ENCODE measurements at places on chromosomes 3 and 15.

- peak; percentile 51 for DNase-seq
These were observed 588 bp upstream of the VIPR1 start for GRCh38 chr3:42501681-42502428.

DNA sequence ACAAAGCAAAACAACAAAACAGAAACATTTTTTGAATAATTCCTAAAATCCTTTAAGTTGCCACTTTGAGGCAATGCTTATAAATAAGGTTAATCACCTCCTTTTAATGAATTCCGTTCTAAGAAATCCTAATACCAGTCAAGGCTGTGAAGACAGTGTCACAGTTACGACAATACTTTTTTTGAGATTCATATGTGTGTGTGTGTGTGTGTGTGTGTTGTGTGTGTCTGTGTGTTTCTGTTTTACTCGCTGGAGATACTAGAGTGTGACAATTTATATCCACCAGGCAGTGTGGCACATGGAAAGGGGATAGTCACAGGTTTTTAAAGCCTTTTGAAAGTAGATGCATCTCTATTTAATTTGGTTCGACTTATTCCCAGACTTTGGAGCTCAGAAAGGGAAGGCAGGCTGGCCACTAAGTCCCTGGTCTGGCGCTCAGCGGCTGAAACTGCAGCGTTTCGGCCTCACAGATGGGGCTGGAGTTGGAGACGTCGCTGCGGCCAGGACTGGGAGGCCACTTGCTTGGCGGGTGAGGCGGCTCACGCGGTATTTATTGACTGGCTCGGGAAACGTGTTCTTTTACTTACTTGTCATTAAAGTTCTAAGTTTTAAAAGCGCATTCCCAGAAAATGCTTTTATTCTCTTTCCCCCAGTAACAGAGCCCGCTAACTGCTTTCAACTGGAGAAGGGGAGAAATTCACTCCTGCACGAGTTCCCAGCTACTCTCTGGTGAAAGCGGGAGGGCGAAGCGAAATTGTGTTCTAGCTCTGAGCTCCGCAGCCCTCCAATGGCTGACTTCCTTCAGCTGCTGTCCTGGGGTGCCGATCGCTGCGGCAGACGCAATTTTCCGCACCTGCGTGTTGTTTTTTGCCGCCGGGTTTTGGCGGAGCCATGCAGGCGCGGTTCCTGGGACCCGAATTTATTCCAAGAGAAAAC, 13.7 kb downstream of the ZIC1 start:
- no peak for DNase-seq

- DNase-seq, result peak; percentile 41
These were observed 12.9 kb downstream of the OCA2 start for GRCh38 chr15:28086175-28086703.

GRCh38 chr3:47541583-47542108, 28.1 kb upstream of the ELP6 start:
- no peak for DNase-seq

DNA sequence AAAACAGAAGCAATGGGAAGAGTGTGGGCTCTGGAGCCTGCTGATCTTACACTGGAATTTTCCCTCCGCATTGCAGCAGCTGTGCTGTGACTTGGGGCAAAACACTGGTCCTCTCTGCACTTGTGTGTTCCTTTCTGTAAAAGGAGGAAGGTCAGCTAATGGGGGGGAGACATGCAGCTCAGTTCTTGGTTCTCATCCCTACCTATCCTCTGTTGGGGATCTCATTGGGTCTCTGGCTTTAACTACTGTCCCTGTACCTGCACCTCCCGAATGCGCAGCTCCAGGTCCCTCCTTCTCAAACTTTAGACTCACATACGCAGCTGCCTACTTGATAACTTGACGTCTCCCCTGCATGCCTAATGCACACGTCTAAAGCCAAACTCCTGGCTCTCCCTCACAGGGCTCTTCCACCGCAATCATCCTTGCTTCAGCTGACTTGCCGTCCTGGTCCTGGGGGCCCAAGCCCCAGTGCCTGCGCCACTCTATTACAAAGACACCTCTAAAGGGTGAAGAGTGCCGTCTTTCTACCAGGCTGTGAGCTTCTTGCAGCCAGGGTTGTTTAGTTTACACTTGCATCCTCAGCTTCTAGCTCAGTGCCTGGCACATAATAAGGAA, 5.9 kb upstream of the TMEM44 start:
- DNase-seq, result no peak

DNA sequence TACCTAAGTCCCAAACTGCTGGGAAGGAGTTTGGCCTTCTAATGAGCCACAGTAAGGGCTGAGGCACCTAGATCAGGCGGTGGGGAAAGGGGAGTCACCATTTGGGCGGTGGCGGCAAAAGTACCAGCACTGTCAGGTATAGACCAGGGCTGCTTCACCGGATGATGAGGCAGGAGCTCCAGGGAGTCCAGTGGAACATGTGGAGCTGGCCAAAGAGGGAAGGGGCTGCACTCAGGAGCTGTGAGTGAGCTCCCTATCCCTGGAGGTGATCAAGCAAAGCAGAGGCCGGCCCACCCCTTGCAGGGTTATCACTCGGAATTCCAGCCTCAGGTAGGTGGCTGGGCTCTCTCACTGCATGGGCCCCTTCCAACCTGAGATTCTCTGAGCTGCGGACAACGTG, 108.4 kb downstream of the SEC22A start:
- no peak for DNase-seq

DNA sequence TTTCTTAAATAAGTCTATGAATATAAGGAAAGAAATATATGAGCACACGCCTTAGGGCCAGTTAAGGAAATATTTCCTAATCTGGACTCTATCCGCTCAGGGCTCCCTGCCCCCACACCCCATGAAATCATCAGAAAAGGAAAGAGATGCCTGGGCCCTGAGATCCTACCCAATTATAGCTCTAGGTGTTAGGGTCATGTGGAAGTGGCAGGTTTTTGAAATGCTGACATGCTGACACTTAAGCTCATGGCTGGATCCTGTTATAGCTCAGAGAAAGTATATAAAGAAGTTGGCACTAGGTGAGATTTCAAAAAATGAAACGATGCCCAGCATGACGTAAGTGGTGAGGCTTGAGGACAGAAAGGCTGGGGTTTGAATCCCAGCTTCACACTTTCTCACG, 43.5 kb upstream of the AKAP13 start:
- DNase-seq, result no peak

DNA sequence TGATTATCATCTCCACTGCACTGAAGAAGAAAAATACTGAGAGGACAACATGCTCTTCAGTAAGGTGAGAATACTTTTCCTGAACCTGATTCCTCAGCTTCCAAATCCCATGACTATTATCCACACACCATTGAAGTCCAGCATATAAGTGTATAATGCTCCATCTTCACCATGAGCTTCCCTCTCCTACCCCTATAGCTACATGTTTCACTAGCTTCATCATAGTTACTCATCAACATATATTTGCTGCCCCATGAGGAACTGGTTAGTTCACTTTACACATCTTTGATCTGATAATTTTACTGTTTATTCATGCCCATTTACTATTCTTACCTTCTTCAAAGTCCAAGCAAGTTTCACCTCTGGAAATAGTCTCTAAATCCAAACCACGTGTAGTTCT, 908.5 kb upstream of the SEMA6D start:
- no peak for DNase-seq

DNA sequence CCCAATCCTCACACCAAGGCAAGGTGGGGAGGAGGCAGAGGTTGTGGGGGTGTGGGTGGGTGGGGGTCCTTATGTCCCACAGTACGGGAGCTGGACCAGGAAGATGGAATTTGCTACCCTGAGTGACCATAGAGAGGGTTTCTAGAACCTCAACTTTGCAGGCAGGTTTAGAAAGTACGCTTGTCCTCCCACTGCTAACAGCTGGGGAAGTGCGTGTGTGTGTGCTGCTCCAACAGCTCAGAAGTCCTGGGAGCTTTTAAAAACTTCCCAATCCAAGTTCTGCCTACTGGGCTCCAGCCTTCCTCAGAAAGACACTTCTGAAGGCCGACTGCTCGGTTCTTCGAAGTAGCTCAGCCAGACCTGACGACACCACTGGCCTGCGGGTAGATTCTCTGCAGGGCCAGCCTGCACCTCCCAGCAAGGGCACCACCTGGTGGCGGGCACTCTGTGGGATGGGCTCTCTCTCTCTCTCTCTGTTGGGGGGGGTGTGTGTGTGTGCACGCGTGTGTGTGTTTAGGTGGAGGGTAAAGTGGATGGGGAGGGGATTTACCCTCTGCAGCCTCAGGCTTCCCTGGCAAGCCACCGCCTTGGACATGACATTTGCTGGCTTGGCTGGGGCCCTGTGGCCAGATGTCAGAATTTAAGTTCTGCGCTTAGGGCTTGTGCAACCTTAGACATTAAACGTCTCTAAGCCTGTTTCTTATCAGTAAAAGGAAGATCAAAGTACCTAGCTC, 15.6 kb downstream of the TMEM158 start:
- DNase-seq, result peak; percentile 68

- DNase-seq, result no peak
These were observed 224.8 kb upstream of the HES1 start for GRCh38 chr3:193910886-193911738.

DNA sequence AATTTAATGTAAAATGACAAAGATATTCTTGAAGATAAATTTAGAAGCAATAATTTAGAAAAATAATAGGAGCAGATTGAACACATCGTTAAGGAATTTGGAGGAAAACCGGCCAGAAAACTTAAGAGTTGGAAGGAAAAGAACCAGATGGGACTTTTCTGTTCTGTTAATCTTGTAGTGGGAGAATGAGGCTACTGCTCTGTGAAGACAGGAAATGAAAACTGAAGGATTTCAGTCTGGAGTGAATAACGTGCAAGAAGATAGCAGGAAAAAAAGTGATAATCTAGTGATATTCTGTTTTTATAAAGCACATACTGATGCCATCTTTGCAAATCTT, 74.2 kb downstream of the DPPA2 start:
- no peak for DNase-seq

DNA sequence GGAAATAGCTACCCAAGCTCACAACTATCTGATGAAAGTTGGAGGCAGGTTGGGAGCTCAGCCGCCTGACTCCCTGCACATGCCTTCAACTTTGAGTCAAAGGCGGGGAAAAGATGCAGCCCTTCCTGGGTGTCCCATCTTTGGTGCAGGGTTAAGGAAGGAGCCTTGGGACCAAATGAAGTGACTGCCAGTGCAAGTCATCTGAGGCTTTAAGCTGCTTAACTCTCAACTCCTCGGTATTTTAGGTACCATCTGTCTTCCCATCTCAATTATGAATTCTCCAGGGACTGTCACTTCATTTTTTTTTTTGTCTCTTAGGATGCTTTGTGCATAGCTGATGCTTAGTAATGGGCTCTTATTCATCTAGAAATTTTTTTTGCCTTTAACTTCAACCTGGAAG, 408.8 kb upstream of the C2CD4B start:
- no peak for DNase-seq

DNA sequence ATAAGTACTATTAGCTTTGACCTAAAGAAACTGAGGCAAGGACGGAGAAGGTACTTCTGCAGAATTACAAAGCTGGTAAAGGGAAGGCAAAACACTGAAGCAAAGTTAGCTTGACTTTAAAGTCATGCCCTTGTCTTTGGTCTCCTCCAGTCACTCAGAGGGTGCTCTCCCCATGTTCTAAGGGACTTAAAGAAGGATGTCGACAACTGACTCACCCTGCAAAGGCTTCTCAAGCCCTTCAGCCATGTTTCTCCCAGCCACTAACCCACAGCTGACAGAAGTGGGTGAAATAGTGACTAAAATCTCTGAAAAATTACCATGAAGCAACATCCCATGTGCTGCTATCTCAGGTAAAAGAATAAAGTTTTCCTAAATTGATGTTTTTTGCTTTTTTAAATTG, 46.4 kb downstream of the SUCLG2 start:
- no peak for DNase-seq

DNA sequence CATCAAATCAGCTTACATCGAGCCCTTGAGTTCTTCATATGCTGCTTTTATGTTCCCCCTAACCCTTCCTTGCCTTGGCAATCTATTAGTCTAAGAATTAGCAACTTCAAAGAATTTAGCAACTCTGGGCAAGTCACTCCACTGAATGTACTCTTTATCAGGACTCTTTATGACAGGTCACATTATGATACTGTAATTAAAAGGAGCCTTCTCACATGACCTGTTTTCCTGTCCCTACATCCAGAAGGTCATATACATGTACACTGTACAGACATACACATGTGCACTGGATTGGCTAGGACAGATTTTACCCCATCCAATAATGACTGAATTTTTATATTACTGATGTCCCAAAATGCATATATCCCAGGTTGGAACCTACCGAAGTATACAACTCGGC, 463.1 kb downstream of the SHQ1 start:
- DNase-seq, result no peak

DNA sequence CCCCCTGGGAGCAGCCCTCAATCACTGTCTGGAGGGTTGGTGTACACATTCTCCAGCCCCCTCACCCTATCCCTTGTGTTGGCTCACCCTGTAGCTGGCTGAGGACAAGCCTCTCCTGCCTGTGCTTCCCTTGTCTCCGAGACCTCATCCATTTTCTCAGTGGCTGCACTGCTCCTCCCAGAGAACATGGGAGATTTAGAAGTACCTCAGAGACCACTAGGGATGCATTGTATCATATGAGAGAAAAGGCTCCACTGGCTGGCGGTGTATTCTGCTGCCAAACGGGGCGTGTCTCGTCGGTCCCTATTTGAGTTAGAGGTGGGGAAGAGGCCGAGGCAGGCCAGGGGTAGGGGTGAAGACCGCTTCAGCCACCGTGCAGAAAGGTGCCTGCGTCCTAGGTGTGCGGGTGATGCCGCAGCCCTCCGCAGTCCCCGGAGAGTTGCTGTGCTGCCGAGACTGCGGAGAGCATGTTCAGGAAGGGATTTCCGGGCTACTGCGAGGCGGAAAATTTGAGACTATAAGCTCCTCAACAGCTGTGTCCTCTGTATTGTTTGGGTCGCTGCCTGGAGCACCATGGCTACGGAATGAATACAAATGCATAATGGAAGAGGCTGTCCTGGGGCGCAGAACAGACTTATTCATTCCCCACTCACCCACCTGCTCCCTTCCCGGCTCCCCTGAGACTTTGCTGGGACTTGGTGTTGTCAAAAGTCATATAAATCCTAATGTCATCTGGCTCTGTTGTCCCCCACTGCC, 43.8 kb downstream of the SPSB4 start:
- DNase-seq, result no peak

- DNase-seq, result no peak
These were observed 217.5 kb downstream of the CHL1 start for GRCh38 chr3:414063-414462.

DNA sequence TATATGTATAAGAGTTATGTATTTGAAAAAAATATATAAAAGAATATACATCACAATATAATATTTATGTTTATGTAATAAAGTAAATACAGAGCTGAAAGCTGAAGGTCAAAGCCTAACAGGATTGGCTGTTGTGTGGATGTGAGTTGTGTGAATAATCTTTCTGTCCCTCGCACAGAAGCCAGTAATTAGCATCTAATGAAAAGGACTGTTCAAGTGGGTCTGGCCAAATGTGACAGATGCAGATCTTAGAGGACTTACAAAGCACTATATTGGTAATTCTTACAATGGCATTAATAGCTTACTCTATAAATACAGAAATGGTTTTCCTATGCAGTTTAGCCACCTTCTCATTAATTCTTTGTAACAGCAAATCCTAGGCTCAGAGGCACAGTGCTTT, 2.4 kb downstream of the MKRN3 start:
- DNase-seq, result no peak

GRCh38 chr3:12473511-12473910, 10.8 kb upstream of the TSEN2 start:
- no peak for DNase-seq

- no peak for DNase-seq
These were observed 58.6 kb upstream of the SLC6A1 start for GRCh38 chr3:10933805-10934481.

Data from stimulated activated CD4-positive, alpha-beta T cell treated with anti-CD3 and anti-CD28 coated beads, Interleukin-4, amount 100 ng/mL, for 48 hours (primary cell).